ENCODE measurements at places on chromosomes 6 and 20.

DNA sequence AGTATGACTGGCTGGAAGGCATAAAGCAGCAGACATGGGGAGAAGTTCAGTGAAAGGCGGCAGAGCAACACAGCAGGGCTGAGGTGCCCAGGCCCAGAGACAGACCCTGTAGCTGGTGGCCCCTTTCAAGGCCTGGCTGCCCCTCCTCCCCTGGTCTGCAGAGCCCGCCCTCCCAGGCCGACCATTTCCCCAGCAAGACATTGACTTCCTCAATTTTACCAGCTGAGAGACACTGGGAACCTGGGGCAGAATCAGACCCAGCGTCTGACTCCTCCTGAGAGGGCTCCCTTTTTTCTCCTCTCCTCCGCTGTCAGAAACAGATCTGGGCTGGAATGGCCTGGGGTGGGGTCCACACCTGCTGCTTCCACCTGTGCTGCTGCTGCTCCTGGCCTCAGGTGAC, at the start of gene TREML4:
TSS of gene TREML4 (plus strand) at position 254 of the 400 bp plus-strand sequence. CDS start at position 333, 79 bp downstream.
- no peak for DNase-seq

GRCh38 chr6:122953766-122954165, 42.3 kb upstream of the CLVS2 start:
- DNase-seq = no peak

DNA sequence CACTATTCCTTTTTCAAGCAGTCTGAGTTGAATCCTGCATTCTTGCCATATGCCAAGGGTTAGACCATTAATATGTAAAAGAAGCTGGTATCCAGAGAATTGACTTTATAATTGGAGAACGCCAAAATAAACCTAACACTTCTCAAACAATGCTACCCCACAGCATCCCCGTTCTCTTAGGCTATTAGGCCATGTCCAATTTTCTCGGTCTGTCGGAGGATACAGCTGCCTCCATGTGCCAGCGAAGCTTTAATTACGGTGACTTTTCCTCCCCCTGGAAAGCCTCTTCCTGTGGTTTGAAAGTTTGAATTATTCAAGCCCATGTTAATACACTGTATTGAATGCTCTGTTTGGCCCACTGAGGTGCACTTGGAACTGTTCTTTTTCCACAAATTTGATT, 60.5 kb downstream of the HS3ST5 start:
- DNase-seq = no peak

GRCh38 chr6:170271771-170272314, 19.0 kb downstream of the DLL1 start:
- DNase-seq = no peak

GRCh38 chr6:105431226-105431625, 28.3 kb upstream of the PREP start:
- no peak for DNase-seq
